ENCODE measurements at places on chromosomes 11 and 22. TPM values are rescaled to one million over a fixed set of nuclear protein-coding genes. Genes with fewer than 3 reads are reported as not detected.

Gene TTC36
- polyA plus RNA-seq = 3.1 TPM

Gene PHOX2A
- not detected for polyA plus RNA-seq

Gene PATE2
- polyA plus RNA-seq = 0.69 TPM

Gene PSMC3
- polyA plus RNA-seq = 142 TPM
